ENCODE measurements at places on chromosomes 5 and 9. TPM values are rescaled to one million over a fixed set of nuclear protein-coding genes. Genes with fewer than 3 reads are reported as not detected.

GRCh38 chr9:91053824-91054223 lies 252.2 kb downstream of the SYK start:
- DNase-seq = no peak

- no peak for DNase-seq
These were observed 69.1 kb upstream of the RICTOR start for GRCh38 chr5:39143151-39143860.

GRCh38 chr5:43210570-43210969 lies 18.5 kb downstream of the NIM1K start:
- no peak for DNase-seq

PTGS1 gene
- 3.5 TPM for total RNA-seq

SLC1A1 gene
- total RNA-seq = 6.8 TPM

GRCh38 chr5:6190838-6191237 lies 187.5 kb downstream of the MED10 start:
- no peak for DNase-seq

CCNH gene
- 63.2 TPM for total RNA-seq

- DNase-seq = no peak
These were observed 429.8 kb downstream of the SPATA31D1 start for GRCh38 chr9:82418334-82418733.

- peak; percentile 13 for DNase-seq
These were observed 86.7 kb upstream of the ICE1 start for GRCh38 chr5:5335700-5336264.

IL33 gene
- not detected for total RNA-seq

GRCh38 chr5:64671678-64672077 lies 18.6 kb upstream of the SHISAL2B start:
- no peak for DNase-seq

ADAMTS16 gene
- 2.4 TPM for total RNA-seq

HAND1 gene
- not detected for total RNA-seq

DNA sequence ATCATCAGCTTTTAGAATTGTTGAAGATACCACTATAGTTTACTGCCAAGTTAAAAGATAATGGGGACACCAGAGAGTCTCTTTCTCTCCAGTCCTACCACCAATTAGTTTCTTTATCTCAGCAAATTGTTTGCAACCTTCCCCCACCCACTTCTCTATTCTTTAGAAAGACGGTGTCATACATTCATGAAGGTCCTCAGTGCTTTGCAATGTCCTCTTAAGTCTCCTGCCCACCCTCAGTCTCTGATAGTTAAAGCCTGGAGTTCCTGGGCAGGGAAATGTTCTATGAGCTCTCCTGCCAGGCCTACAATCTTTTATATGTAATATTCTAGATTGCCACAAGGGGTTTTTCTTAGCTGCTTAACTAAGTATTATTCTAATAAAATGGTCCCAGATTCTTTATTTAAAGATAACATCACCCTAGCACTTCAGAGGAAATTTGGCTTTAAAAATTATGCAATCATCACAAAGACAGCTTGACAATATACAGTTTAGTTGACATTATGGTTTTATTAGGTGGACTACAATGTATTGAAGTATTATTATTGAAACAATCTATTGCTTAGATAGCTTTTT lies 509.2 kb downstream of the CSNK1G3 start:
- no peak for DNase-seq

GRCh38 chr5:174259696-174260420 lies 214.4 kb downstream of the NSG2 start:
- no peak for DNase-seq

- DNase-seq = no peak
These were observed 56.3 kb upstream of the ELL2 start for GRCh38 chr5:96017951-96018350.

GRCh38 chr9:2060424-2060823 lies 45.3 kb downstream of the SMARCA2 start:
- no peak for DNase-seq

DNA sequence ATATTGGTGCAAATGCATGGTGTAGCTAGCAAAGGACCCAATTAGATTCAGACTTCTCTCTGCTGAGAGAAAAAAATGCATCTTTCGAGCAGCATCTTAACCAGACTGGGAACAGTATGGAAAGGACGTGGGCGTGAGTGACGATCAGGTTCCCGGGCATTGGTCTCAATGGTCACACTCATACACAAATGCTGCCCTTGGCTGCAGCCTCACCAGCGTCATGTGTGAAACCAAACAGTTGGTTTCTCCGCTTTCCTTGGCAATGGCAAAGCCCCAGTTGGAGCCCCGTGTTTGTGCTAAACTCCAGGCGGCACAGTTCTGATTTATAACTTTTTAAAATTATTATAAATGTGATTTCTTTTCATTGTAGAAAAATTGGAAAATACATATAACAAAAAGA lies 237.8 kb downstream of the SEC61B start:
- DNase-seq = no peak

DNA sequence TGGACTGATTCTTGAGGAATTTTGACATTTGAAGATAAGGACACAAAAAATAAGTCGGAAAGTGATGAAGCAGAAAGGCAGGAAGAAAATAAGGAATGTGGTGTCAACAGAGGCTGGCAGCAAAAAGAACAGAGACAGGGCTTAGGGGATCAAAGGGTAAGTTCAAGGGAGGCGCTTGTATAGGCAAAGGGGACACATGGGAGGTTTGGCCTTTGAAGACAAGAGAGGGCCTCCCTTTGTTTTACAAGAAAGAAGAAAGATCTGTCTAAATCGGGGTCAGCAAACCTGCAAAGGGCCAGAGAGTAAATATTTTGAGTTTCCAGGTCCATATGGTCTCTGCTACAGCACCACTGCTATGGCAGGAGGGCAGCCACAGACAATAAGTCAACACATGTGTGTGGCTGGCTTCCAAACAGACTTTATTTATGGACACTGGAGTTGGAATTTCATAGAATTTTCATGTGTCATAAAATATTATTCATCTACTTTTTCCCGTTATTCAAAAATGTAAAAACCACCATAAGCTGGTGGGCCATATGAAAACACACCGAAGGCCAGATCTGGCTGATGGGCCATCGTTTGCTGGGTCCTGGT lies 112.0 kb upstream of the FBXL7 start:
- DNase-seq = no peak

DNA sequence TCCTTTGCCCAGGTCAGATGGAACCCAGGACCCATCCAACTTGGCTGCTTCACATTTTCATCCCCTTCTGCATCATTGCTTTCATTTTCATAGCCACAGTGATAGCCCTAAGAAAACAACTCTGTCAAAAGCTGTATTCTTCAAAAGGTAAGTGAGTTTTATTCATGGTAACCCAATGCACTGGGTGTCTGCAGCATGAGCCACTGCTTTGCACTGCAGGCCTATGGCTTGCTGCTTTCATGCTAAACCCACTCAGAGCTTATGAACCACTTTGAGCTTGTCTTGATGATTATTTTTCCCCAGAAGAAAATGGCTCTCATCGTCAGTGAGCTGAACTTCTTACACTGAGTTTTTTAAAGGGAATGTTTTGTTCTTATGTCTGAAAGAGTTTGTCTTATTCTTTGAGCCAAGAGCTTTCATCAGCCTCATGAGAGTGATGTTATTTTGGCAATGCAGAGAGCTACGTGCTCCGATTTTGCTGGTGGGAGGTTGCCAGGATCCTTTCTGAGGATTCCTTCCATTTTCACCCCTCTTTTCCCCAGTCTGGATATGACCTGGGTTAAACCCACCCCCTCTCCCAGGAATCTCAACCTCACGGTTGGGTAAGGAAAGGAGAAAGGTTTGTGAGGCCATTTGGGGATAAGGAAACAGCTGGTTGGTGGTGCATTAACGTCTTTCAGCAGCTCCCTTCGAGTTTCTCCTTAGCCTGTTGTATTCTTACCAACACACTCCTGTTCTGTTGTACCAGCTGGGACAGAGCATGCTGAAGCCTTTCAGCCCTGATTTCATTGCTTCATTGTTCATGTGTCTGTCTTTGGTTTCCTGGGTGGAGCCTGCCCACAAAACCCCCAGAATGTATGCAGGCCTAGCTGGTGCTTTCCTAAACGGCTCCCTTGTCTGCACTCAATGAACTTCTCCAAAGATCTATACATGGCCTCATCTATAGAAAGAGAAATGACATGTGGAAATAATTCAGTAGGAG lies 47.6 kb downstream of the PDCD1LG2 start:
- DNase-seq = no peak

DNA sequence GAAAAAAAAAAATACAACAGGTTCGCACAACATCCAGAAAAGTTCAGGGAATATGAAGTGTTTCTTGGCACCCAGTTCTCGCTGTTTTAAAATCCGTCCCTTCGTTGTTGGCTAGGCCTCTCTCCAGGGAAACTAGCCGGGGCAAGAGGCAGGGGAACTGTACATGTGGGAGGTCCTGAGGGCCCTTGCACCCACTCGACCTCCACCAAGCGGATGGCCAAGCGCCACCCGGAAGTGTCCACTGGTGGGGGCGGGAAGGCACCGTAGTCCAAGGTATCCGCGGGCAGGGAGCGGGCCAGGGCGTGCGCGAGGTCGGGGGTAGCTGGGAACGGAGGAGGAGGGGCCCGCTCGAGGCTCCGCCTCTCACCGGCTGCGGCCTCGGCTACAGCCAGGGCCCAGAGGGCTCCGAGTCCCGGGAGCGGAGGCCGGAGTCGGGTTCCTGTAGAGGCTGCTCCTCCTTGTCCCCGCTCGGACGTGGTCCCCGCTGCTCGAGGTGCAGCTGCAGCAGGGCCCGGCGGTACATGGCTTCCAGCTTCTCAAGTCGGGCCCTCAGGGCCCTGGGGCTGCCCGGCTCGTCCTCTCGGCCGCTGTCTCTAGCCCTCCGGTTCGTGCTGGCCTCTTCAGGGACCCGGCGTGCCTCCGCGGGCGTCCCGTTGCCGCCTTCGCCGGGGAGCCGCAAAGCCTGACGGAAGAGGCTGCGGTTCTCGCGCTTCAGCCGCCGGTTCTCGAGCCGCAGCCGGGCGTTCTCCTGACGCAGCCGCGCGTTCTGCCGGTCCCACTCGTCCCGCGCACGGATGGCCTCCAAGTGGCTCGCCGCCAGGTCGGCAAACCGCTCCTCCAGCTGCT lies 720 bp downstream of the TUSC1 start:
- DNase-seq = no peak

LCN9 gene
- not detected for total RNA-seq

INSL6 gene
- total RNA-seq = not detected

AJM1 gene
- total RNA-seq = 7.1 TPM

NUDT12 gene
- total RNA-seq = 15.8 TPM

DNA sequence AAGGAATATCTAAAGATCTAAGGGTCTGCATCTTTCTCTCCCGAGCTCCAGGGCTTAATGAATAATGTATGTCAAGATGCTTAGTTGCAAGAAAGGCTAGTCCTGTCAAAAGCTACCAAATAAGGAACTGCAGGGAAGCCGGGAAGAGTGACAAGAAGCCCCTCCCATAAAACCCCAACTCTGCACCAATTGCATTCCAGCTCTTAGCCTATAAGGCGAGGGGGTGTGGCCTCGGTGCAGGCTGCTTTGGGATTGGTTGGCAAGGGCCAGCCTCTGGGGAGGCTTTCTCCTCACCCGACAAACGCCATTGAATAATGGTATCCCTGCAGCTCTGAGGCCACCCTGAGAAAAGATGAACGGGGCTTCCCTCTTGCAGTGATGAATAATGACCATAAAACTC lies 416.9 kb downstream of the RAB3C start:
- peak; percentile 6 for DNase-seq

TRIM14 gene
- 24.4 TPM for total RNA-seq

DNA sequence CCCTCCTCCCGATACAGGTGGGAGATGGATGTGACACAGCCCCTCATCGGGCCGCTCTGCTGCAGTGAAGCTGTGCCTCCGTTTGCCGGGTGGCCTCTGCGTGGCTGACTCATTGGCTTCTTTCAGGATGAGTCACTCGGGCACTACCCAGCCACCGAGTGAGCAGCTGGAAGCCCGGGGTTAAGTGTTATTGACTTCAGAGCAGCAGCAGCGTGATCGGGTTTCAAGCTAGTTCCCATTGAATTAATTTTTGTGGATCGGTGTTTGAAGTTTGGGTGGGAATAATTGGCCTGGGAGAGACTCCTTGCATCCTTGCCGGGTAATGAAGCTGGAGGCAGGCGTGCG lies 266.4 kb upstream of the IRX4 start:
- peak; percentile 31 for DNase-seq

MPDZ gene
- total RNA-seq = 0.12 TPM

TTF1 gene
- total RNA-seq = 14.5 TPM

DNA sequence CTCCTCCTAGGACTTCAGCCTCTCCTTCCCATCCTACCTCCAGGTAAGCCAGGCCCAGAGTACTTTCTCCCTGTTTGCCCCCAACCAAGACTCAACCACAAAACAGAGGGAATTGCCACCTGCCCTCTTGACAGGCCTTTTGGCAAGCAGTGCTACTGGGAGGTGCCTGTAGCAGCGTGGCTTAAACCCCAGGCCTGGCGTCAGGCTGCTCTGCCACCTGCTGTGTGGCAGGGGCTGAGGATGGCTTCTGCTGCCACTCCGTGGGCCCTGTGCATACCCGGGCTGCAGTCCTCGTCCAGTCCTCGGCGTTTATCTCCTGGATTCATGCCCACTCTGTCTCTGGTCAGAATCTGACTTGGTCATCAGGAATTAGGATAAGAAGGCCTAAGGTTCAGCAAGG lies 163.1 kb downstream of the PAX5 start:
- no peak for DNase-seq

DNA sequence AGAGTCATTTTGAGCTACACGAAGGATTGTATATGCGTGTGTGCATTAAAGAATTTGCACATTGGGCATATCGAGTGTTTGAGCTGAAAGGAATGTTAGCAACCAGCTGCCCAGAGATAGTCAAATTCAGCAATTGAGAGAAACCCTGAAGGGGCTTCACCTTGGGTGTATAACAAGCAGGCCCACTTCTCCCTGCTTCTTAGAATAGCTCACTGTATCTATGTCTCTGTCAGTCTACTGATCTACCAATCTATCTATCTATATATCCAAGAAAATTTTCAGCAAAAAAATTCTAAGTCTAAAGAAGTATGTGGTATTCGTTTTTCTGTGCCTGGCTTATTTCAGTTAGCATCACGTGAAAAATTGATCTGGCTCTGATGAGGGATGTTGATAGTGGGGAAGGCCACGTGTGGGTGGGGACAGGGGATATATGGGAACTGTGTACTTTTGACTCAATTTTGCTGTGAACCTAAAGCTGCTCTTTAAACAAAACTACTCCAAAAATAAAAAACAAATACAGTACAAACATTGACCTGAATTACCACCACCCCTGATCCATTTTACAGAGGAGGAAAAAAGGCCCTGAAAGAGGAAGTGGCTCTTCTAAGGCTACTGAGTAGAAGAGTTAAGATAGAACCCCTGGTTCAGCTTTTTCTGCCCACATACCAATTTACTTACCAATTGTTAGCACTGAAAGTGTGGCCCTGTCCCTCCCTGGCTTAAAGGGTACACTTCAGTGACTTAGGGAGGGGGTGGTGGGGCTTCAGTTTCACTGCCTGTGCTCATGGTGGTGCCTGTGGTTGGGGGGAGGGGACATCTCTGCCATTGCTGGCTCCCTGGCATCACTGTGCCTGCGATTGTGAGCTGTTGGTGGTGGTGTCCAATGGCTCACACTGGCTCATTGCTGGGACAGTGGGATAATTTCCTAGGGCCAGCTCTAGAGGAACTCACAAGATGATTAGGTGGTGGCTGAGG lies 141.8 kb downstream of the DOCK2 start:
- no peak for DNase-seq

NUP188 gene
- total RNA-seq = 115 TPM

- DNase-seq = no peak
These were observed 24.9 kb upstream of the ADRA1B start for GRCh38 chr5:159891371-159891770.

PCDHGA4 gene
- total RNA-seq = not detected
